ENCODE measurements at places on chromosomes 2 and 18.
A peak's percentile ranks its signal among the peaks of the same experiment; 100 is the strongest.

DNA sequence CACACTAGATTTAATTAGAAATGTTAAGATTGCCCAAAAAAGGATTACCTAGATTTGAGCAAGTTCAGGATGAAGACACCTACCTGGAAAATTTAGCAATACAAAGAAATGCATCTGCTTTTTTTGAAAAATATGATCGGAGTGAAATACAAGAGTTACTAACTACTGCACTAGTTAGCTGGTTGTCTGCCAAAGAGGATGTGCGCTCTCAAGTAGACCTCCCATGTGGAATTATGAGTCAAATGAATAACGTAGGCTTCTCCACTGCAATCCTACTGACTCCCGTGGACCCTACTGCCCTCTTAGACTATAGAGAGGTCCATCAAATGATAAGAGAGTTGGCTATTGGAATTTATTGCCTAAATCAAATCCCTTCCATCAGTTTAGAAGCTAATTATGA lies 2.0 kb downstream of the ANKAR start:
- DNase-seq = no peak

- no peak for DNase-seq
Observed at GRCh38 chr18:37698508-37699040, 133.0 kb upstream of the CELF4 start.

DNA sequence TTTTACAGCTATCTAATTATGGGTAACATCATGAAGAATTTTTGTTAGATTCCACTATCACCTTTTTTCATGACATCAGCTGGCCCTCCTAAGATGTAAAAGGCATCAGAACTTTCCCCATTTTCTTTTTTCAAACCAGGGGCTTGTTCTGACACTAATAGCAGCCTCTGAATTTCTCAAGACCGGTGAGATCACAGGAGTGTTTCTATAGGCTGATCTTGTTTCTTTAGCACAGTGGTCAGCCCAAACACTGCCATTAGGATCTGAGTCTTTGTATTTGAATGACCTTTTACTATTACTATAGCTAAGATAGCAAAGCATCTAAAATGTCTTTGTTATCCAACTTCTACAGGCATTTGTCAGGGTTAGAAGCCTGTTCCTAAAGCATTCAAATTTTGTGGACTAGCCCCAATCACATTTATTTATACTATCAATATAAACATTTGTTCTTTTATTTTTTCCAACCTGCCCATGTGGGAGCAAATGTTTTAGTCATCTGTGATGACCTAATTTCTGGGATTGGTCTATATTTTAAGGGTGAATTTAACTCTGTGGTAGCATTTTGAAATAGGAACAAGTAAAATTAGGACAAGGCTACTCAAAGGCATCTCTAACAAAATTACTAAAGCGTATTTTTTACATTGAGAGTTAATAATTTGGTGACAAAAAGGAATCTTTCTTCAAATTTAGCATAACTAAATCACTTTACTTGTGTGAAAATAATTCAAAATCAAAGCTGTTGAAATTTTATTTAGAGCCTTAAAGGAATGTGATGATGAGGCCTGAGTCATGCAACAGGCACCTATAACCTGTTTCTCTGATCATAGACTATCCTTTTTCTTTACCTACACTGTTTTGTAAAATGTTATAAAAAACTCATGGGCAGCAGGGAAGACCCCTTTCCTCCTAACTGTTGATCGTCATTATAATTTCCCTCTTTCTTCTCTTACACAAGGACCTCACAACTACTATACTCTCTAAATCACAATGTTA lies 39.3 kb downstream of the ZAP70 start:
- no peak for DNase-seq

- DNase-seq = no peak
Observed at GRCh38 chr2:3779496-3780049, 76.2 kb downstream of the DCDC2C start.

- DNase-seq = no peak
Observed at GRCh38 chr18:9856092-9856491, 29.7 kb upstream of the TXNDC2 start.

DNA sequence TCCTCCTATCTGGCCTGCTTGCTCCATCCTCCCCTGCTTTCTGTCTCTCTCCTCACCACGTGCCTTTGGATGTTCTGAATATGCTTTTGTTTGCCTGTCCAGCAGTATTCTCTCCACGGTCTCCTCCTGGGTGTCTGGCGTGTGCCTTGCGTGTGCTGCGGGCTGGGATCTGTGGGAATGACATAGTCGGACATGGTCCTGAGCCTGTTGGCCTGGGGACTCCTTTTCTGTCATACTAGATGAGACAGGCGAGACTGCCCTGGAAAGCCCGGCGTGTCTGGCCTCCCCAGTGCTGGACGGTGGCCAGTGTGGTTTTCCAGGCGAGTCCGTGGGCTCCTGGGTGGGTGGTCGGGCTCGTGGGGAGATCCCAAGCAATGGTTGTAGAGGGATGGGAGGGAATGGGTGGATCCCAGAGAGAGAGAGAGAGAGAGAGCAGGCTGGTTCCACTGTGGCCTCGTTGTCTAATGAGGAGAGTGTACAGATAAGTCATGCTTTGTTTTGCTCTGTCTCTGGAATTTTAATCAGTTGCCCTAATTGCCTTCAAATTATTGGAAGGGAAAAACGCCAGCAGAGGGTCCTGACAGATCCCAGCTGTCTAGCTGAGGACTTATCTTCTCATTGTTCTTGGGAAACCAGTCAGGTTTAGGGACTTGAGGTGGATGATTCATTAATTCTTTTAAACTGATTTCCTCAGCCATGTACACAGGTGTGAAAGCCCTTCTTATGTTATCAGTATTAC lies 58.3 kb downstream of the HPCAL1 start:
- peak; percentile 66 for DNase-seq

DNA sequence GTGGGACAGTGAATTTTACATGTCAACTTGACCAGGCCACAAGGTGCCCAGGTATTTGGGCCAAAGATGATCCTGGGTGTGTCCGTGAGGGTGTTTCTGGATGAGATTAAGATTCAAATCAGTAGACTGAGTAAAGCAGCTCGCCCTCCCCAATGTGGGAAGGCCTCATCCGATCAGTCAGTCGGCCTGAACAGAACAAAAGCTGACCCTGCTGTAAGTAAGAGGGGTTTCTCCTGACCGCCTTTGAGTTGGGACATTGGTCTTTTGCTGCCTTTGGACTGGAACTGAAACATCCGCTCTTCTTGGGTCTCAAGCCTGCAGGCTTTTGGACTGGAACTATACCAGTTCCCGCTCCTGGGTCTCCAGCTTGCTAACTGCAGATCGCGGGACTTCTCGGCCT lies 233.3 kb downstream of the KLHL29 start:
- DNase-seq = no peak

GRCh38 chr18:10727477-10727876 lies 201.7 kb downstream of the NAPG start:
- DNase-seq = peak; percentile 39

- no peak for DNase-seq
Observed at GRCh38 chr2:44936275-44936674, 5.2 kb upstream of the SIX3 start.

- no peak for DNase-seq
Observed at GRCh38 chr2:9703701-9704221, 73.0 kb upstream of the YWHAQ start.

GRCh38 chr2:12412898-12413305 lies 303.8 kb upstream of the TRIB2 start:
- DNase-seq = no peak

- DNase-seq = no peak
Observed at GRCh38 chr2:227163485-227163997, 464 bp downstream of the COL4A4 start.

GRCh38 chr2:70984228-70984575 lies 5.8 kb downstream of the ANKRD53 start:
- no peak for DNase-seq

- no peak for DNase-seq
Observed at GRCh38 chr2:241648453-241648852, 11.0 kb downstream of the ATG4B start.

- no peak for DNase-seq
Observed at GRCh38 chr2:96409820-96410164, 74.2 kb downstream of the NCAPH start.

DNA sequence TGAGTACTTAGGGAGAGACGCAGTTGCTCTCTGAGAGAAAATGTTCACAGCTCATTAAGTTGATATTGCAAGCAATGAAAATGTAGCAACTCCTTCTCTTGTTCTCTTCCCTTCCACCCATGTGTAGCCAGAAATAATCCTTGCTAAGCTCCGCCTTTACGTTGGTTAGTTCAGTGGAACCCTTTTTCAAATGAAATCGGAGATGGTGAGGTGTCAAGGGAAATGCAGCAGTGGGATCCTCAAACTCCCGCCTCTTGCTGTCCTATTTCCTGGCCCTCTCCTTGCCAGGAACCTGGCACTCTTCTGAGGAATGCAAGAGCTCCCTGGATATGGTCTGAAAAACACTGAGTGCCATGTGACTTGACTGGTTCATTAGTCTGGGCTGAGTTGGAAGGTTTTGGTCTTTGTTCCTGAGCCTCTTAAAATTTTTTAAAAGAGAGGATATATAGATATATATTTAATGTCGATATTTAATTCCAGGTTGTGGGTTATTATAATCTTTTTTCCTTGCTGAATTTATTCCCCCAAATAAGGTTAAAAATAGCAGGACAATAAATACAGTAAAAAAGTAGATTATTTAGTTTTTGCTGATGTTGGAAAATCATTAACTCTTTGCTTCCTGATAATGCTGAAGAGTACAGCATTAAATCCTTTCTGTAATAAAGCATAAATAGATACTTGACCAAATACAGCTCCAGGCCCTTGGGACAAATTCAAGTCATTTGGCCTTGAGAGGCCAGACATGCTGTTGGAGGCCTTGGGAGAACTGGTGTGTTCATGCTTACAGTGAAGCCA lies 116.2 kb downstream of the EML6 start:
- DNase-seq = peak; percentile 40

DNA sequence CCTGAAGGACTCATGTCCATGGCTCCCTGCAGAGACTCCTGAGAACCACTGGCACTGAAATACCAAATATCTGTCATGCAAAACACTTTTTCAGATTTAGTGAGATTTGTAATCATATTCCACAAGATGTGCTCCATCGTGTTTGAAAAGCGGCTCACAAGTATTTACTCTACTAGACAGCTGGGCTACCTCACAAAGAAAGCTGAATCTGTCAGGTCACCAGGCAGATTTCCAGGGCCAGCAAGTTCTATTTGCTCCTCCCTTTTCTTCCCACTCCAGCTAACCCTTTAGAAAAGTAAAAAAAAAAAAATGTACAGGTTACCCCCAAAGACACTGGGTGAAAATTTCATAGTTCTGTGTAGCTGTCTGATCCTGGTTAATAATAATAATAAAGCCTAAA lies 22.9 kb downstream of the WIPF1 start:
- no peak for DNase-seq

- no peak for DNase-seq
Observed at GRCh38 chr2:202944408-202944807, 32.3 kb downstream of the CARF start.

DNA sequence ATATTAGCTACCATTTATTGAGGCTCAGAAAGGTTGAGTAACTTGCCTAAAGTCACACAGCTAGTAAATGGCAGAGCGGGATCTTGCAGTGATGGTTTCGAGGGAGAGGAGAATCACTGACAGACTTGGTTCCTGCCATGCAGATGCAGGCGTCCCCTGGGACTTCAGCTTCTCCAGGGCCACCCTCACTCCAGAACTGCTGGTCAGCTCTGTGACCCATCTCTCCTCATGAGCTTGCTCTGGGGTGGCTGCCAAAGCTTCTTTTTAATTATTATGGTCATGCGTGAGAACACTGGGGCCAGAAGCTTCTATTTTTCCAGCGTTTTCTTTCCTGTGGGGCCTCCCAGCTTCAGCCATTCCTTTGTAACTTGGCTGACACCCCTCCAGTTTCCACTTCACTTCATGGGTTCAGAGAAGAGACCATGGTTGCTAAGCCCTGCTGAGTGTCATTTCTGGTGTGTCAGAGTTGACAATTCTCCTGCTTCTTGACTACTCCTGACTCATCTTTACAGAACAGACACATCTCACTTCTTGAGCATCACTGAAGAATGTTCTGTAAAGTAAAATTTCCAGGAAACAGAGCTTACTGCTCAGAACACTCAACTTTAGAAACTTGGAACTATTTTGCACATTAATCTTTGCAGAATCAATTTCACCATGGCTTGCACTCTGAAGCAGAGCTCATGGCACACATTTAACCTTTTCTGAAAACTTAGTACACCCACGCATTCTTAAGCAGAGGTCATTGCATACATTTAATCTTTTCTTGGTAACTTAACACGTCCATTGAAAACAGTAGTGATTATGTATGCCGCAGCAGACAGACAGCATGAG lies 70.4 kb downstream of the IL1R2 start:
- DNase-seq = no peak

DNA sequence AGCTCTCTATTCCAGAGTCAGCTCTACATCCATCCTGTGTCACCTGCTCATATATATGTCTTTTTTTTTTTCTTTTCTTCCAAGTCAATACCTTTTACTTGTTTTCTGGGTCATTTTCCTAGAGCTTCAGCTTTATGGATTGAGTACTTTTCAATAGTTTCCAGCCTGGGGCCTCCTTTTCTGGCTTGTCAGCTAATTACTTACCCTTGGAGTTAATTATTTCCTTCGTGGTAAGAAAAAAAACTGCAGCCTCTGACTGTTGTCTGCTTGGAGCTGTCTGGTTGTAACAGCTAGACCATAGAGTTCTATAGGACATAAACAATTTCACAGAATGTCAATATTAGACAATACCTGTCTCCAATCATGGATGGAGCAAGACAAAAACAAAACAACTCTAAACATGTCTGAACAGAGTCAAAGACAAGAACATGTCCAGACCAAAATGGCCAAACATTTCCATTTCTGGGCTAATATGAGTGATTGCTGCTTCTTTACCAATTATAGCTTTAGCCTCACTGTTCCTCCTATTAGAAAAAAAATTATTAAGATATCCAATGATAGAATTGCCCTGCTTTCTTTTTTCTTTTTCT lies 643.1 kb downstream of the SLC4A3 start:
- DNase-seq = no peak

- no peak for DNase-seq
Observed at GRCh38 chr2:238513346-238513745, 86.6 kb downstream of the ASB1 start.

- DNase-seq = no peak
Observed at GRCh38 chr2:60867007-60867406, 14.4 kb upstream of the REL start.

DNA sequence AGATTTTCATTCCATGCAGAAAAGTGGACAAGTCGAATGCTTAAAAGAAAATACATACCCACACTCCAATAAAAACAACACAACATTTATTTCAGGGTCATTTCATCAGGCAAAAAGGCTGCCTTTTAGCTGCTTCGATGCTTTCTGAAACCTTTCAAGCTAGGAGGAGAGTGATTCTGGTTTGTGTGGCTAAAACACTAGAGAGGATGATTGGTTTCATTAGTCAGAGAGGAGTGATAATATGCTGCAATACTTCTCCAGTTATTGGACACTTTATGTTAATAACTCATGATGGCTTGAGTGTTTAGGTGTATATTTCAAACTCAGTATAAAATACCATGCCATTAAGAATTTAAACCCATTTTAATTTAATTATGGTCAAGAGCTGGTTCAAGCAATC lies 614.0 kb downstream of the SLC4A3 start:
- no peak for DNase-seq

GRCh38 chr18:61664419-61665084 lies 228.3 kb downstream of the RNF152 start:
- DNase-seq = no peak

GRCh38 chr2:84906108-84906899 lies 848 bp downstream of the TMSB10 start:
- no peak for DNase-seq

- no peak for DNase-seq
Observed at GRCh38 chr2:25201265-25201664, 32.9 kb upstream of the POMC start.

GRCh38 chr2:18604531-18604885 lies 15.1 kb upstream of the NT5C1B start:
- no peak for DNase-seq

- no peak for DNase-seq
Observed at GRCh38 chr2:133667085-133667484, 98.8 kb upstream of the NCKAP5 start.
